ENCODE measurements at places on chromosomes 7 and 10.
A peak's percentile ranks its signal among the peaks of the same experiment; 100 is the strongest.

GRCh38 chr10:13939391-13939790, 352.6 kb downstream of the PRPF18 start:
- no peak for DNase-seq

GRCh38 chr7:18866359-18867036, 250.9 kb downstream of the TWIST1 start:
- no peak for DNase-seq

DNA sequence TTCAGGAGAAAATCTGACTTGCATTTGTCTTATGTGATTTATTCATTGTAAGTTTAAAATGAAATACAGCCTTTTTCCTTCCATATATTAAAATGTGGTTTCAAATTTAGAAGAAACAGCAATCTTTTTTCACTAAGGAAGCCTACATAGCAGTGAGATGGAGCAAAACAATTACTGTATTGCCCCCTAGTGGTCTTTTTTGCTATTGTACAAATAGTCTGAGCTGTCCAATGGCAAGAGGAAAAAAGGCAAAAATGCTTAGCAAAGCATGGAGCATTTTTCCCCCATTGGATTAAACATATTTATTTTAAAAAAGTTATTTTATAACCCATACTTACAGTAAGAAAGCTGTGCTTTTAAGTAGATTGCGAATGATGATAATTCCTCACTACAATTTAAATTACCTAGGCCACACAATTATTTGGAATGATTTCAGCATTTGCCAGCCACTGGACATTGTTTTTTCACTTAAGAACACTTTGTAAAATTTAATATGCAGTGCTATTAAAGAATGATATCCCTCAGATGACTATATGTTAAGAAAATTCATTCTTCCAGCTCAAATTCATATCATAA, 119.5 kb downstream of the CPED1 start:
- peak; percentile 17 for DNase-seq

- DNase-seq, result no peak
Measured at GRCh38 chr7:113717739-113718138, 201.1 kb downstream of the PPP1R3A start.

DNA sequence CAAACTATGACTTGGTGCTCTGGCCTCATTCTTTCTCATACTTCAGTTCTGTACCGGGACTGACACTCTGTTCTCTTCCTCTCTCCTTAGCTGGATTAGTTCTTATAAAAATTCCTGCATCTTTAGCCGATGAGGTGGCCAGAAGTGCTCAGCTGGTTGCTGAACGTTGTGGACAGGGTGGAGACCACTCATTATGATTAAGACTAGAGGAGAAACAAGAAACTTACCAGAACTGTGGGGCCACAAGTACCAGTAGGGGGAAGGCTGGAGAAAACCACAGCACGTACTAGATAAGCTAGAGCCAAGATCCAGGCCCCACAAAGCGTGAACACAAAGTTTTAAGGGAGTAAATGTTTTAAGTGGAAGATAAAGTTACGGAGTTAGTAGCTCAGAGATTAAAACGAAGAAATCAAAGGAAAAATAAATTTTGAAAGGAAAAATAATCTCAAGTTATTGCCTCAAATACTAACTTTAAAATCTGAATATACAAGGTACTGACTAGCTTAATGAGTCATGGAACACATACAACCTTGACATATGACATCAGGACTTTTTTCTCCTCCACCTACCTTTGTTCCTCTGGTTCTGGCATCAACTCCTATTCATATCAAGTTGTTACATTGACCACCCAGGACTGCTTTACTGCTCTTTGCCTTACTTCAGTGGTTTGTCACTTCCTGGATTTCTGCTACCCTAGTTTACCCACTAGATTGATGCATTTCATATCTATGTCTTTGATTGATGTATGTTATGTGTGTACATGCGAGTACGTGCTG, 469.0 kb downstream of the TFEC start:
- DNase-seq, result no peak

GRCh38 chr10:129853562-129853903, 110.5 kb downstream of the EBF3 start:
- no peak for DNase-seq

DNA sequence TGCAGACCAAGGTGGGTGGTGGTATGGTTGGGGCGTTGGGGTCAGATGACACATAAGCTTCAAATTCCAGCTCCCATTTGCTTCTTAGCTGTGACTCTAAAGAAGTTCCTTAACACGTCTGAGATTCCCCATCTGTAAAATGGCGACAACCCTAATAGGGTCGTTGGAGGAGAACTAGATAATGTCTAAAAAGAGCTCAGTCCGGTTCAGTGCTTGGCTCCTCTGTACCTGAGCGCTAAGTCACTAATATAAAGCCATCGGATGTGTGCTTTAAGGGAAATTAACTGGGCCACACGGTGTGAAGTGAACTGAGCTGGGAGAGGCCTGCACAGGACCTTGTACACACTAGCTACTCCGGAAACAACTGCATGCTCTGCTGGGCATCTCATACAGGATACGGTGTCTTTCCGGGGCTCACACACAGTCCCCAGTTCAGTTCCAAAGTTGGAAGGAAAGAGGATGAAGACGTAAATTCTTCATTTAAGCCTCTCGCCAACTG, 476 bp upstream of the ZFYVE27 start:
- DNase-seq, result no peak

- DNase-seq, result no peak
Measured at GRCh38 chr7:38438970-38439369, 165.5 kb upstream of the TARP start.

GRCh38 chr10:97003804-97004201, 171.7 kb downstream of the LCOR start:
- no peak for DNase-seq

DNA sequence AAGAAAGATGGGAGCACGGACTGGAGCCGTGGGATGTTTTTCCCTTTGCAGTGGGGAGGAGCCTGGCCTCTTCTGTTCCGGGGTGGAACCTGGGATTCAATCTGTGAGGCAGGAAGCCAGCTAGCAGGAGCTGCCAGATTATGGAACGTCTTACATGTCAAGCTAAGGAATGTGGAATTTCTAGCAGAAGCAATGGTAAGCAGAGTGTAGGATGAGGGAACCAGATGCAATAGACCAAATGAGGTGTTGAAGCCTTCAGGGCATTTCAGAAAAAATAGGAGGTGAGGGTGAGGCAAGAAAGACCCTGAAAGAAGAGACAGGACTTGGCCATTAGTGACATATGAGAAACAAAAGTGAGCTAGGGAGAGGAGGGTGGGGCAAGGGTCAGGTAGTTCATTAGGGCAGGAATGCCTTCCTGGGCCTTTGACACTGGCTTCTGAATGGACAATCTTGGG, 105.5 kb downstream of the CHN2 start:
- DNase-seq, result no peak

- no peak for DNase-seq
Measured at GRCh38 chr10:110355141-110355831, 50.6 kb upstream of the SMNDC1 start.

DNA sequence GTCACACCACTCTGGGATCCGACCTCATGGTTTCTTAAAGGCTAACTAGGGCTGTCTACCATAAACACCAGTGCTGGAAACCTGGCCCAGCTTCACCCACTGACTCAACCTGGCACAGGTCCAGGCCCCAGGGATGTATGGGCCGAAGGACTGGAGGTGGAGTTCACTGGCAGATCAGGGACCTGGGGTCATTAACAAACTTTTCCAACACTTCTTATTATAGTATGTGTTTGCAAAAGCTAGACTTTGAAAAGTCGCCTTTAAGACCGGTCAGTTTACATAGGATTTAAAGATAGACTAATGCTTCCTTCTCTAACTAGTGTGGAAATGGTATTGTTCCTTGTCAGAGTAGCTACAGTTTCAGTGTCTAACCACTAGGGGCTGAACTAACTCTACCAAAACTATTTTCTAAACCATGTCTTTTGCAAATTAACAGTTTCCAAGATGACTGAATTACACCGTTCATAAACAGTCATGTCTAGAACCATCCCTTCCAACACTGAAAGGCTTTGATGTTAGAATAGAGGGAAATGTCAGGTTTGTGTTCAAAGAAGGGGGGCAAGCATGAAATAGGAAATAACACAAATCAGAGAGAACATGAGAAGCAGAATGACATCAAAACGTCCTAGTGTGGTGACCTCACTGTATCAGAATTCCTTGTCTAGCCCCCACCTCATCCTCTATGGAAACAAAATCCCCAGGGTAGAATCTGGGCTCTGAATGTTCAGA, 29.7 kb downstream of the STN1 start:
- DNase-seq, result peak; percentile 39

DNA sequence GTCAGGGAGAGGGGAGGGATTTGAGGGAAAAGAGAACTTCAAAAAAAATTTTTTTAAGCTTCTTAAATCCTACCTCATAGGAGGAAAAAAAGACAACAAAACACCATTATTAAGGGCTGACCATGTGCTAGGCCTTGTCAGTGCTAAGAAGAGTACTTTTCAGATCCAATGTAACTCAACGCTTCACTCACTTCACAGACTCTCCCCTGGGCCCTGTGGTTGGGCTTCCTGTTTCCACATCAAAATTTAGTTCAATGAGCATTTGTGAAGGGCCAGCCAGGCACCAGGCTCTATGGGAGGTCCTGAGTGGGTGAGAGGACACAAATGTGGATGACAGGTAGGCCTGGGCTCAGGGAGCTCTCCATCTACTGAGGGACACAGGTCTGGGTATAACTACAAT, 249.8 kb downstream of the PTEN start:
- no peak for DNase-seq

GRCh38 chr10:114649217-114649903, 8.7 kb downstream of the ABLIM1 start:
- DNase-seq, result no peak

DNA sequence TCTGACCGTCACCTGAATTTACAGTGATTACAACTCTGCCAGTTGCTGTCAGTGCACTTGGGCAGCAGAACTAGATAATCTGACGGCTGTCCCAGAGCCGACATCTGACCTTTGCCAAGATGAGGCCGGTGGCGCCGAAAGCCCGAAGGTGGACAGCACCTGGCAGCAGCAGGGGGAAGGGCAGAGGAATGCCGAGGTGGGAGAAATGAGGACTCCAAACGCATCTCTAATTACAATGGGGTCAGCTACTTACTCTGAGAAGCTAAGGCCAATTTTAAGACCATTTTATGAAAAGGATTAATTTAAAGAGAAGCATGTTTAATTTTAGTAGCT, 33.8 kb downstream of the TRIM8 start:
- no peak for DNase-seq

GRCh38 chr10:4635883-4636282, 190.1 kb upstream of the AKR1E2 start:
- no peak for DNase-seq

DNA sequence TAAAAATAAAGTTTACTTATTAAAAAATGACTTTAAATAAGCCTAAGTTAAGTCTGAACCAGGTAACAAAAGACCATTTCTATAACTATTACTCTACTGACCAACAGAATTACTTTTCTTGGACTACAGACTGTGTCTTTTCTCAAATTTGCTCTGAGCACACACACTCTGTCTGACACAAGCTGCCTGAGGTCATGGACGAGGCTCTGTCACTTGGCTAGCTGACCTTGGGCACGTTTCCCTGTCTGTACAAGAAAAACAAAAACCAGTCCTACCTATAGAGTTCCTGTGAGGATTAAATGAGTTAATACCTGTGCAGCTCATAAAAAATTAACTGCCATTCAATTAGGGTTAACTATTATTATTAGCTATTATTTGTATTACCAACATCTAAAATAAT, 22.9 kb downstream of the ATE1 start:
- no peak for DNase-seq

DNA sequence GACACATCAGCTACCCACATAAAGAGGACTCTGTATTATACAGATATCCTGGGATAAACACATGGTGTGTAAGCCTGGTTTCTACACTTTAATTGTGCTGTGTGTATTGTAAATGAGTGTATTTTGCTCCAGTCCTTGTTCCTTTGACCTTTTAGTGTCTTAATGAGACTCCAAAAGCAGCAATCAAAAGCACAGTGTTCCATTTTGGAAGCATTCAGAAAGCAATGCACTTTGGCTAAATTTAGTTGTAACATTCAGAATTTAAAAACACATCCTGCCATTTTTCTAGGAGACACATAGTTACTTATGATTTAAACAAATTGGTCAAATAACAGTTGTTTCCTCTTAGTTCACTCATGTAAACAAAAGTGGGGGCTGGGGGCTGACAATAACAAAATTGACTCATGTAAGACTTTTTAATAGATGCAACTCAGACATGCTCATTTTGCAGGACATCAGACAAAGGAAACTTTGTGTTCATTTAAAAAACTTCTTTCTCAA, 122.2 kb downstream of the GPR37 start:
- no peak for DNase-seq

GRCh38 chr7:74312418-74313028, 23.3 kb downstream of the CLIP2 start:
- DNase-seq, result no peak

DNA sequence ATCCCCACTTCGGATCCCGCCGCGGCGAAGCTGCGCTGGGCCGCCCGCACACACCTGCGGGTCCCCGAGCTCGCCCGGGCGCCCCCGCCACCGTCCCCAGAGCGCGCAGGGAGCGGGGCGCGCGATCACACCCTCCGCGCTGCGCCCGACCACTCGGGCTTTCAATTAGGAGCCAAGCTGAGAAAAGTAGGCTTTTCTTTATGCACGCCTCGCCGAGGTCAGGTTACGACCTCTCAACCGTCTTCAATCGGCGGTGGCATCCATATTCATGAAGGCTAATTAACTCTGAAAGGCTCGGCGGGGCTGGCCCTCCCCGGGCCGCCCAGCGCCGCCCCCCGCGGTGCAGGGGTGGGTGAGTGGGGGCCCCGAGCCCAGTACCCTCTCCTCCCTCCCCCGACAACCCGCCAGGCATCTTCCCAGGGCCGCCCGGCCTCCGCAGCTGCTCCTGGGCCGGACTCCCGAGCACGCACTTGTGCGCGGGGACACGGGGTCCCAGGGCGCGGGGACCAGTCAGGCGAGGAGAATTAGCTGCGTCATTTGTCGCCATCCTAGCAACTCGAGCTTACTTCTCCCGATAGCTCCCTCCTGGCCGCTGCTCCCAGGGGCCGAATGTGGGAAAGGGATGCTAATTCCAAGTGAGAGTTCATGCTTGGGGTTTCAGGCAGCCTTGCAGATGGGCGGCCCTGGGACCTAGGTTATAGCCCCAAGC, 155.5 kb upstream of the LYZL2 start:
- no peak for DNase-seq

DNA sequence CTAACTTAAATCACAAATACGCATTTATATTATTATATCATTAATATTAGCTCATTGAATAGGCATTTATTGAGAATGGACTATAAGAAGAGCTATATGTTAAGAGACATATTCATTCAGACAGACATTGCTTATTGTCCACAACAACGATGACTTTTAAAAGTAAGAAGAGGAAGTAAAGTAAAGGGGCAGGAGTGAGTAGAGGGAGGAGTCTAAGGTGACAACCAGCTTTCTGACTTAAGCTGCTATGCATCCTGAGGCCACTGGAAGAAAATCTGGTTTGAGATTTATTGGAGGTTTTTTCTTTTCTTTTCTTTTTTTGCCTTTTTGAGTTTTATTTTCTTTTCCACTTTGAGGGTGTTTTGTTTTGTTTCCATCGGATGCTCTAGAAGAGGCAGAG, 723.5 kb downstream of the GRM8 start:
- DNase-seq, result no peak

Measured in GM19239 (cell line).